Retina (tissue), 1 donor: ENCODE measurements at places on chromosomes 4 and X.
A peak's percentile ranks its signal among the peaks of the same experiment; 100 is the strongest.

- DNase-seq: no peak
These were observed 597.8 kb downstream of the BCOR start for GRCh38 chrX:39499996-39500395.

DNA sequence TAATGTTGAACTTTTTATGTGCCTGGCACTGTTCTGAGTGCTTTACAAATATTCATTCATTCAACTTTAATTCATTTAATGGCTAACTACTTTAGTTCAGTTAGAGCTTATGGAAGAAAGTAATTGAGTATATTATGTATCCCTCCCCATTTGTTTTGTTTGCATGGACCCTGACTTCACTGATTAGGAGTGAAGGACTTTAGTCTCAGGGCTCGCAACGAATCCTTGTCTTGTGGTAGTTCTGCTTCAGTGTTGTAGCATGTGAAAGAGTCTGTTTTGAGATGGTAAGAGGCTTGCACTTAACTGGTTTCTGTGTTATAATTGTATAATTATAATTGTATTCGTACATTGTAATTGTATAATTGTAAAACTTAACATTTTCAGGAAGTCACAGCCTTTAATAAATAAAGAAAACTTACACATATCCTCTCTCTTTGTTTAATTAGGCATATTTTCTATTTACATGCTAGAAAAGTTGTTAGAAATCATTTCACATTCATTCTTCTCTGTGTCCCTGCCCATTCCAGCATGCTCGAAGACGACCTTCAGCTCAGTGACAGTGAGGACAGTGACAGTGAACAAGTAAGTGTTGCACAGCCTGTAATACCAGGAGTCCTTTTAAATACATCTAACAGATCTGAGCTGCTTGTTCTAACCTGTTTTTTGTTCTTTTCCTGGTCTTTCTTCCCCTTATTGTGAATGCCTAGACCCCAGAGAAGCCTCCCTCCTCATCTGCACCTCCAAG, 115.1 kb downstream of the KLHL8 start:
- no peak for DNase-seq

- DNase-seq: no peak
These were observed 124.7 kb downstream of the CAMK2D start for GRCh38 chr4:113636877-113637276.

- DNase-seq: no peak
These were observed 113.6 kb upstream of the TEX13C start for GRCh38 chrX:125205918-125206665.

- no peak for DNase-seq
These were observed 261.3 kb downstream of the PARM1 start for GRCh38 chr4:75194180-75194579.

GRCh38 chr4:176210101-176210500, 14.7 kb upstream of the SPATA4 start:
- no peak for DNase-seq

DNA sequence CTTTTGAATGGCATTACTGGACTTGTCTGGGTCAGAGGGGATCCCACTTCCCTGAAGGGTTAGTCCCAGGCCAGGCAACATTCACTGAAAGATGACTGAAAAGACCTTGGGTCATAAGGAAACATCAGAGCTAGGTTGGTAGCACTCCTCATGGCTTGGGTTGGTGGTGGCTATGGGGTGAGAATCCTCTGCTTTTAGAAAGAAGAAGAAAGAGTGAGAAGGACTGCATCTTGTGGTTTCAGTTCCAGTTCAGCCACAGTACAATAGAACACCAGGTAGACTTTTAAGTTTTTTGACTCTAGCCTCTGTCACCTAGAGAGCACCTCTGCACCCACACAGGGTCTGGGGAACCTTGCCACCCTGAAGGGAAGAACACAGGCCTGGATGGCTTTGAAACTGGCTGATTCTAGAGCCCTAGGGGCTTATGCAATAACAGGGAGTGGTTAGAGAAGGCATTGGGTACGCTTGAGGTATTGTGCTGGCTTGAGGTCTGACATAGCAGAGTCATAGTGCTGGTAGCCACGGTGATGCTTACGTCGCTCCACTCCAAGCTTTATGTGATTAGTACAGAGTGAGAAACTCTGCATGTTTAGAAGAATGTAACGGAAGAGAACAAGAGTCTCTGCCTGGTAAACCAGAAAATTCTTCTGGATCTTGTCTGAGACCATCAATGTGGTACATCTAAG, 36.5 kb downstream of the PRR32 start:
- no peak for DNase-seq

DNA sequence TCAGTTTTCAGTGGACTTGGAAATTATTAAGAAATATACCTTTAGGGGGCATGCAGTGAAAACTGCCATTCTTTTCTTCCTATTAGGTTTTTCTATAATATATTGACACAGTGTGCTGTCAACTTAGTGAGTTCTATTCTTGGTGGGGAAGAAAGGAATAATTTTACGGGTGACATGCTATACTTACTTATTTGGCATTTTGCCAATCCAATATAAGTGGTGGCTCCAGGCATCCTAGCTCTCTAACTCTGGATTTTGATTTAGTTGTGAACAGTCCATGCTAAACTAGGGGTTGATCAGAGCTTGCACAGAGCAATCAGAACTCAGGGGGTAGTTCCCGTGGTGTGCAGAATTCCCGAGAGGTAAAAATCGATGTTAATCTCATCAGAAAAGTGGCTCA, 277.7 kb upstream of the FTHL17 start:
- DNase-seq: no peak

- DNase-seq: no peak
These were observed 119.5 kb upstream of the MAP9 start for GRCh38 chr4:155496294-155496626.

DNA sequence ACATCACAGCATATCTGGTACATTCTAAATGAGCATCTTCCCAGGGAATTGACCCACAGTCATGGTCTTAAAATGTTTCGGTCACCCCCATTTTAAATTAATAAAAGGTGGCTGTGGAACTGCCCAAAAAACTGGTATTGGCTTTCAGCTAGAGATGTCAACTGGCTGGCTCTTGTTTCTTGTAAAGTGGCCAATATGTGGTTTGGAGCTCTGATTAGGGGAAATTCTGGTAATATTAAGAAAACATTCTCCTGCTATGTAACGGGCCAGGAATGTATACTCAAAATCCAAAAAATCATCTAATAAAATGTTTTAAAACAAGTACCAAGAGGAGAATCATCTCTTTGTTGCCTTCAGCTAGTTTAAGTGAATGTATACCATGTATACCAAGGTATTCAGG, 62.0 kb upstream of the VCX2 start:
- DNase-seq: no peak

DNA sequence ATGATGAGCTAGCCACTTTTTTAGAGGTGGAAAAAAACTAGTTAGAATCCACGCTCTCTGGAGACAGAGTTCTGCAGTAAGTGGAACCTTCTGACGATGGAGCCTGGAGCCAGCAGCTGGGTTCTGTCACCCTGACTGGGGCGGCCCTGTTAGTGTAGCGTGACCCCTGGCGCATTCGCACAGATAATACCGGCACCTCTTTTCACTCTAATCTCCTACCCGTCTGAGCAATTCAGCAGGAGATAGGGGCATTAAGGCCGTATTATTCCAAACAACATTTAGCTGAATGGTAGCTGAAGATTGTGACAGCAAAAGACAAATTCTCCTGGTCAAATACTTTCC, 292.6 kb downstream of the FBXO8 start:
- no peak for DNase-seq

DNA sequence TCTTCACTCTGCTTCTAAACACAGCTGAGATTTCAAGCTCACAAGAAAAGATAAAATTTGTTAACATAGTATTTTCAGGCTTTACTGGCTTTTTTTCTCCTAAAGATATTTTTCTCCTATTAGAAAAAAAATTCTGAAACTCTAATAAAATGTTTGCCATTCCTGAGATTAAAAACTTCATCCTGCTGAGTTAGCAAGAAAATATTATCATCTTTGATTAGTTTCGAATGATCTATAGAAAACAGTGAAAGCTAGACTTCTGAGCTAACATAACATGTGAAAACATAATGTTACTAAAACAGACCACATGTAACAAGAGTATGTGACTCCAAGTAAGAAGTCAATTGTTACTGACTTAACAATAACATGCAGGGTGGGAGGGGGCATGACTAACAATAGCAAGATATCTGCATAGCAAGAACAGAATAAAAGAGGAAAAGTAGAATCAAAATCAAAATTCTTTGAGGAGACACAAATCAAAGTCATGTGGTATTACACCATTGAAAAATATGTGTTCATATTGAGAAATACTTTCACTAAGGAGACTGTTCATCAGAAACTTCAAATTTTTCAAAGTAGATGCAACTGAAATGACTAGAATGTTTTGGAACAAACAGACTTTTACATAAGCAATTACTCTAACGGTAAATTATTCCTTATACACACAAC, 14.5 kb downstream of the TBCK start:
- no peak for DNase-seq

GRCh38 chrX:112266136-112266535, 183.6 kb upstream of the TRPC5 start:
- DNase-seq: no peak

DNA sequence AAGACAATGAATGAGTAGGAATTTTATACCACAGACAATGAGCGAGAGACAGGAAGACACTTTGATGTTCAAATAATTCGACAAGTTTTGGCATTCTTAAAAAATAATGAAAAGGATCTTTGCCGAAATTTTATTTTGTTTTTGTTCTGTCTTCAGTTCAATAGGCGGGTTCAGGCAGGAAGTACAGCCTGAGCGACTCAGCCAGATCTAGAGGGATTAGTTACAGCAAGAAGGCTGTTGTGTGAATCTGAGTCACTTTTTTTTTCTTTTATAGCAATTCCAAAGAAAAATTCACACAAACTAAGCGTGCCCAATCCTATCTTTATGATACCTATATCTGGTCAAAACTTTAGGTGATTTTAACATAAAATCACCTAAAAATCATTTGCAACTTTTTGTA, 505.4 kb upstream of the FAM241A start:
- DNase-seq: no peak

- DNase-seq: no peak
These were observed 20.7 kb upstream of the RNF150 start for GRCh38 chr4:141153751-141154510.

DNA sequence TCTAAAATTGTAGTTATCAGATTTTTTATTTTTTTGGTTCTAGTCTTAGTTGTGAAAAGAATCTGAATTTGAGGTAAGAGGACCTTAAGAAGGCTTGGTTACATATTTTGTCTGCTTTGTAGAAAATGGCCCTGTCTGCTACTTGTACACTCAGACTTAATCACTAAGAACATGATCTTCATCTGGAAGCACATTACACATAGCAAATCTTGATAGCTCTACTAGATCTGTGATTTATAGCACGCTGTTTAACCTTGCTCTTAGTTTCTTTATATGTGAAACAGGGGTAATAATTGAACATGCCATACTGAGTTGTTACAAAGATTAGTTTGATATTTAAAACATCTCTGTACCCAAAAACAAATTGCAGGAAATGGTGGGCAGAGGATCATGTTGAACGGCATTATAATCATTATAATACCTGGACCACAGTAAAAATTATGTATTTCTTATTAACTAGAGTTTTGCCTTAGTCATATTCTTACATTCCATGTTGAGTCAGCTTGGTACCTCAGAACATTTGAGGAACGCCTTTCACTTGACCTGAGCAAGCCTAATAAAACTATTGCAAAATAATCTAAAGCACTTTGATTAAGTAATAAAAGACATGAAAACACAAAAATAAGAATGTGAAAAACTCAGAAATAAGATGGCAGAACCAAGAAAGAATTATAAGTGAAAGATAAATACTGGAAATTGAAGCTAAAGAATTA, 738.0 kb upstream of the AADAT start:
- DNase-seq: no peak

GRCh38 chrX:46573331-46573891, at the start of gene CHST7:
TSS of gene CHST7 (plus strand) at chrX:46573765. CDS start at chrX:46573932, 167 bp downstream.
- DNase-seq: peak; percentile 87

GRCh38 chr4:177175473-177175872, 134.2 kb upstream of the NEIL3 start:
- no peak for DNase-seq

GRCh38 chr4:145814246-145814645, 124.4 kb downstream of the ZNF827 start:
- DNase-seq: no peak

GRCh38 chr4:106240699-106241098, 75.3 kb downstream of the TBCK start:
- no peak for DNase-seq

GRCh38 chr4:75289914-75290582, 224.2 kb downstream of the RCHY1 start:
- DNase-seq: peak; percentile 13

DNA sequence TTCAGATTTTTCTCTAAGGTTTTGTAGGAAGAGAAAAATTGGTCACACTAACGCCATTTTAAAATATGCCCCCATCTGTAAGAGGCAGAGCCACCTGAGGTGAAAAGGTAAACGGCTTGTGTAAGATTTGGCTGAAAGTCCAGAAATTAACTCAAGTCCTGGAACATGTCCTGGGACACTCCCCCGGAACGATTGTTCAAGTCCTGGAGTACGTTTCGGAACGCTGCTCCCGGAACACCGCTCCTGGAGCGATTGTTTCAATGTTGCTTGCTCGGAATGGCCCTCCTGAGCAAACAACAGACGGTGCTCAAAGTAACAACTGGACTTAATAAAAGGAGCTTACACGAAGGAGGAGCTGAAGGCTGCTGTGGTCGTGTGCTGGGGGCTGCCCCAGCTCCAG, 796.5 kb upstream of the SLIT2 start:
- no peak for DNase-seq

- DNase-seq: no peak
These were observed 18.3 kb downstream of the GAB3 start for GRCh38 chrX:154732421-154733065.

- no peak for DNase-seq
These were observed 280.7 kb upstream of the GALNT7 start for GRCh38 chr4:172887959-172888358.

GRCh38 chr4:85571008-85571407, 96.1 kb downstream of the ARHGAP24 start:
- DNase-seq: no peak

DNA sequence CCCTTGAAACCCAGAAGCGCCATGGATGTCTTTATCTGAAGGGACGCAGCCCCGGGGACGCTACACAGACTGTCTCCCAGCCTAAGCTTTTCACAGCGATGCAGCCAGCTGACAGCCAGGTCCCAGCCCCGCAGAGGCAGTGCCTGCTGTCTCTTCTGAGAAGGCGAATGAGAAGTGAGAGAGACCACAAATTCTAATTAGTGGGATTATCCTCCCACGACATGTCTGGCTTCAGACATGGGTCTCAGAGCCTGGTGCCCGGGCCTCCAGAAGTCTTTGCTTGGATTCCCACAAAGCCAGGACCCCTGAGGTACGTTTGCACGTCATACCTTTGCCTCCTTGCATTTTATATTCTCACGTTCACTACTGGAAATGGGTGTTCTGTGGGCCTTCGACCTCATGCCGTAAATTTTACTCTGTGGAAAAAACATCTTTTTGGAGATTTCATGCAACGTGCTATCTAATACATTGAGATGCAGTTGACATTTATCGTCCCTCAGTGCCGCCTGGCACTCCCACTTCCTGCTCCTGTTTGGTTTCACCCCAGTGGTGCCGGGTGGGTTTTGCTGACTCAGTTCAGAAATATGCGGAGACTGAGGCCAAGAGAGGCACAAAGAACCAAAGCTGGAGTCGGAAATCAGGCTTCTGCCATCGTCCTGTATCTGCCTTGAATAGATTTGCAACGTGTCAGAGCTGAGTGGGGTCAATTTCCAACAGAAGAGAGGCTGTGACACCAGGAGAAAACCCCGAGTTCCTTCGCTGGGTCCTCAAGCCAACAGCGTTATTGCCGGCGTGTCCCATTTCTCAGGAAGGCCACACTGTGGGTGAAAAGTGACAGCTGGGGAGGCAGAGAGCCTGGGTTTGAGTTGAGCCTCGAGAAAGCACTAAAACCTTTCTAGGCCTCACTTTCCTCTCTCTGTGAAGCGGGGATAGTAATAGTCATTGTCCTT, 114.4 kb downstream of the STK32B start:
- peak; percentile 54 for DNase-seq

- no peak for DNase-seq
These were observed 200.8 kb downstream of the GRIA2 start for GRCh38 chr4:157421365-157421764.
